ENCODE measurements at places on chromosomes 5 and 9.

DNA sequence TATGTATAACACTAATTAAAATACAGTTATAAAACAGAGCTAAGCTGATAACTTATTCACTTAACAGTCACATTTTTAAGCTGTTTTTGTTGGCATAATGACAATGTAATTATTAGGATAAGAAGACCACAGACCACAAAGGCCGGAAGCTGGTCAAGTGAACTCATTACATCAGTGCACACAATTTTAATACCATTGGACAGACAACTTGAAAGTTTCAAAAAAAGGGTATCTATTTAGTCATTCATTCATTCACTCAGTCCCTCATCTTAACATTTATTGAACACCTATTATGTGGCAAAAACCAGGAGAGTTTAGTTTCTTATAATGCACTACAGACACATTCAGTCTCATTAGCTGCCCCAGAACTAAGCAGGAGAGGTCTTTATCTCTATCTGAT, 11.6 kb downstream of the ERP44 start:
- no peak for DNase-seq

- no peak for DNase-seq
Observed at GRCh38 chr5:4575608-4576007, 564.5 kb upstream of the ADAMTS16 start.

GRCh38 chr5:44885903-44886302, 77.2 kb downstream of the MRPS30 start:
- DNase-seq: no peak

DNA sequence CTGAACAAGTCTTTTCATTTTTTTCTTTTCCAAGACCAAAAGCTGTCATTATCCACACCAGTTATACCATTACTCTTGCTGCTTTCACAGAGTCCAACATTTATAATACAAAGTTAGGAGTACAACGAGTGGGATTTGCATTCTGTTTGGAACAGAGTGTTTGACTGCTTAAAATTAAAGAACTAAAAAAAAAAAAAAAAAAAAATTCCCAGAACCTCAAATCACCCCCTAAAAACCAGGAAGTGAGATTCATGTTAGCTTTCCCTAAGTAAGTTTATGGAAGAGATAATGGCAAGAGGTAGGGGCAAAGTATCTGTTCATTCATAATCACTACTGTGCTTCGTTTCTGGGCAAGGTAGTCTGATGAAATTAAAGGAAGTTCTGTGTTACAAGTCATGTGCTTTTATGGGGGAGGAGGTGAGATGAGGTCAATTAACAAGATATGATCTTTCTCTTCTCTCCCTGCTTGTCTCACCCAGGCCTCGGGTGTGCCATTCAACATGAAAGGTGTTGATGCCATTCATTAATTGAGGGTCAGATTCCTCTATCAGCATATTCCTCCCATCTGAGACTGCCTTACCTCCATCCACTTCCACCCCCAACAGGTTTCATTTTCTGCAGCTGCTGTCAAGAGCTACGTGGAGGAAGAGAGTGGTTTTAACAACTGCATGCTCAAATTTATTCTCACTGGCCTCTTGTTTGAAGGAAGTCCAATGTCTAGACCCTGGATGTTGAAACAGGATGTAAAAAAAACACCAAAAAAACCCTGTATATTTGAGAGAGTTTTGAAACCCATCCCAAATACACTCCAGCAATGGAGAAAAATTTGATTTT, 58.1 kb downstream of the MARCHF3 start:
- no peak for DNase-seq

- DNase-seq: no peak
Observed at GRCh38 chr9:92486371-92486770, 4.1 kb upstream of the ASPN start.

DNA sequence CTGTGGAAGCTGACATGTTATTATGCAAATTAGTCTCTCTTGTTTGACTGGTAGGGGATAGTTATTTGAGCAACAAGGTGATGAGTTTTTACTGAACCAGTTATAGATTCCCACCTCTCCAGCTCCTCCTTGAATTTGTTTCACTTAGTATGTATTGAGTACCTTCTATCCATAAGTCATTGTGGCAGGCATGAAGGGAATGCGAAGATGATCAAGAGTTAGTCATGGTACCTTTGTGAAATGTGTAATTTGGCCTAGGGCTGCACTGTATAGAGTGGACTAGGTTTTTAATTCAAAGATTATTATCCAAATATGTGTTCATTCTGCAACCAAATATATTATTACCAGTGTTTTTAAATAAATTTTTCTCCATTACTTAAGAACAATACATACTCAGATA, 110.1 kb downstream of the HACD4 start:
- no peak for DNase-seq

DNA sequence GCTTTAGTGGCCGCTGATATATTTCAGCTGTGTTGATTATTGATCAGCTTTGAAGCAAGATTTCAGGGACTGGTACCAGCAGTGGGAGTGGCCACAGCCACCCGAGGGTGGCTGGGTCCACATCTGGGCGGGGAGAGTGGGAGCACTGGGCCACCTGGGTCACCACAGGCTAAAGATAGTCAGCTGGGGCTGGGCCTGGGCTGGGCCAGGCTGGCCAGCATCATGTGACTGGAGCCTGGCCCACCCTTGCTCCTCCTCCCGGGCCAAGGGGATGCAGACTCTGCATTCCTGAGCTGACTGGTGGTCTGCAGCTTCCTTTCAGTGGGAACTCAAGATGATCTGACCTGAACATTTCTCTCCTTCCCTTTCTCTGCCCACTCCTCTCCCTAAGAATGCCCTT, 27.1 kb downstream of the LARP1 start:
- no peak for DNase-seq
